ENCODE measurements at places on chromosomes 2 and 18. TPM values are rescaled to one million over a fixed set of nuclear protein-coding genes. Genes with fewer than 3 reads are reported as not detected.

DES gene
- total RNA-seq, result 314 TPM

DNA sequence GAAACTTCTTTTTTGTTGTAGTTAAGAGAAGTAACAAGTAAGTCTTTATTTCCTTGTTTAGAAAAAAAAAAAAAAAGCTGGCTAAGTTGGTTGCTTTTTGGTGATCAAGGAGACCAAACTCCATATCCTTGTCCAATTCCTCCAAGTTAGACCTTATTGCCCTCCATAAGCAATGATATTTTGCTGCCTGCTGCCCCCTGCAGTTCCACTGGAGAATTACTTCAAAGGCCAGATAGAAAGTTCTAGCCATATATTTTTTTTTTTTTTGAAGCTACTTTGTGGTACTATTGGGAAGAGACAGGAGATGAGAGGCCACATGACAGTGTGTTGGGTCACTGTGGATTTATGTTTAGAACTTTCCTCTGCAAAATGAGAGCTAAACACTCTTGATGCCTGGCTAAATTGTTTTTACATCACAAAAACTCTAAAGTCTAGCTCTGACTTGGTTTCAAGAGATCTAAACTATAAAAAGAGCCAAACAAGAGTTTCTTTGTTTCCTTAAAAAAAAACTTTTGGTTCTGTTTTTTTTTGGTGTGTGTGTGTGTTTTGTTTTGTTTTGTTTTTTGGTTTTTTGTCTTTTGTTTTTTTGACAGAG lies 80.7 kb upstream of the RASGRP3 start:
- DNase-seq, result no peak
- H3K4me3 ChIP-seq, result no peak overlapping the region
- no peaks in the 10 kb centered on the region for H3K27me3 ChIP-seq
- no peaks in the 10 kb centered on the region for H3K4me1 ChIP-seq
- H3K36me3 ChIP-seq, result peaks cover 2% of the 10 kb centered on the region

DNAH7 gene
- total RNA-seq, result 0.71 TPM

DNA sequence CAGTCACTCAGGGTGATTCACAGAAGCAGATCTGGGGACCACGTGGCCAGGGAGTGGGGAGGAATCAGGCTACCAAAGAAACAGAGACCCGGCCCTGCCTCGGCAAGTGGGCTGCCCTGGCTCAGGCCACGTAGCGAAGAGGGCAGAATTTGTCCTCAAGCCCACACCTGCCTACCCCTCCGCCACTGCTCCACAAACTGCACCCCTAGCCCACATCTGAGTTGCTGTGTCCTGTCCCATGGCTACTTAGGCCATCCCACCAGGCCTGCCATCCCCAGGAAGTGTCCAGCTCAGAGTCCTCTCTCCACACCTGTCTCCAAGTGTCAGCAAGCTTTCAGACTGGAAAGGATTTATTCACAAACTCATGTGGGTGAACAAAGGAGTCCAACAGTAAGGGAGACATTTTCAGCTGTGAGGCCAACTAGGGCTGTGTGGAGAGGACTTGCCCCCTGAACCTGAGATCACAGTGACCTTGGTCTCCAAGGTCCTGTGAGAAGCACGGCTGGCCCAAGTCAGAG lies 31.7 kb upstream of the ASPRV1 start:
- no peak for DNase-seq
- H3K4me3 ChIP-seq, result no peak overlapping the region
- H3K27me3 ChIP-seq, result no peaks in the 10 kb centered on the region
- H3K4me1 ChIP-seq, result no peaks in the 10 kb centered on the region

TANC1 gene
- total RNA-seq, result 56.9 TPM

Measured in aorta (tissue), 5 donors.